ENCODE measurements at places on chromosomes 5 and 9.

GRCh38 chr5:112419164-112419985 is at the start of gene EPB41L4A:
Gene EPB41L4A, minus strand, starts transcription at chr5:112419277. Its CDS starts 238 bp downstream, at chr5:112419039.
- no peak for DNase-seq

- no peak for DNase-seq
Measured at GRCh38 chr9:118612201-118612600, 757.0 kb downstream of the BRINP1 start.

- no peak for DNase-seq
Measured at GRCh38 chr9:14238518-14238917, 75.4 kb downstream of the NFIB start.

GRCh38 chr9:111659691-111660090 is 1.7 kb upstream of the GNG10 start:
- no peak for DNase-seq

- DNase-seq, result no peak
Measured at GRCh38 chr9:4287886-4288588, 11.8 kb downstream of the GLIS3 start.

- DNase-seq, result no peak
Measured at GRCh38 chr9:136488247-136489214, 5.7 kb upstream of the SEC16A start.

DNA sequence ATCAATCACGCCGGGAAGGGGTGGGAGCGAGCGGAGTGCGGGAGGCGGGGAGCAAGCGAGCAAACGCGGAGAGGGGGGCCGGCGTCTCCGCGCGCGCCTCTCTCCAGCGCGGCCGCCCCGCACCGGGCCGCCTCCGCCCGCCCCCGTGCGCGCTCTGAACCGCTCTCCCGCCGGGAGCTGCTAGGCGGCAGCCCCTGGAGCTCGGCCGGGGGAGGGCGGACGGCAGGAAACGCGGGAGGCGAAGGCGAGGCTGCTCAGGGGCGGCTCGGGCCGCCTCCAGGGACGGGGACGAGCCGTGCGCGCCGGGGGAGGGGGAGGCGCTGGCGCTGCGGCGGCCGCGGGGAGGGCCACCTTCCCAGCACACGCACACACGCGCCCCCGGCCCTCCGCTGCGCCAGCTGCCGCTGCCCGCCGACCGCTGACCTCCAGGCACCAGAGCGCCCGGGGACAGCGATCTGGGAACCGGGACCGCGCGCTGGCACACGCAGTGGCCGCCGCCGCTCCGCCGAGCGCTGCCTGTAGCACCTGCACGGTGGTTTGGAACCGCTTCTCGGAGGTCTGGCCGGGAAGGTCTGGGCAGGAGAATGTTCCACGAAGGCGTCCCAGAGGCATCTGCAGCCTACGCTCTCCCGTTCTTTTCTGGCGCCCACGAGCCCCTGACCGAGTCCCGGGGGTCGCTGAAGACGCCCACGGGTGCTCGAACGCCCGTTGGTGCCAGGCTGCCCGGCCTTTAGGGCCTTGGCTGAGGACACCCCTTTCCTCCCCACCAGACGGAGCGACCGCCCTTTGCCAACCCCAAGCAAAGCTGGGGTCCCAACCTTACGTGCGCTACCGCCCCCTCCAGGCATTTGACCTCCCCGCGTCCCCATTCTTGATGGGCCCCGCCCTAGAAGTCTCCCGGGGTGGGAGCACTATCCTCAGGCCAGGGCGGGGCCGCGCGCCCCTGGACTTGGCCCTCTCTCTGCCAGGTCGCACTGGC is at the start of gene GABBR2:
Gene GABBR2 (minus strand): TSS at position 3 of the 979 bp plus-strand sequence. CDS start 198 bp downstream, outside the sequence.
- DNase-seq, result no peak

- no peak for DNase-seq
Measured at GRCh38 chr5:68818870-68819269, 274.9 kb upstream of the SLC30A5 start.

DNA sequence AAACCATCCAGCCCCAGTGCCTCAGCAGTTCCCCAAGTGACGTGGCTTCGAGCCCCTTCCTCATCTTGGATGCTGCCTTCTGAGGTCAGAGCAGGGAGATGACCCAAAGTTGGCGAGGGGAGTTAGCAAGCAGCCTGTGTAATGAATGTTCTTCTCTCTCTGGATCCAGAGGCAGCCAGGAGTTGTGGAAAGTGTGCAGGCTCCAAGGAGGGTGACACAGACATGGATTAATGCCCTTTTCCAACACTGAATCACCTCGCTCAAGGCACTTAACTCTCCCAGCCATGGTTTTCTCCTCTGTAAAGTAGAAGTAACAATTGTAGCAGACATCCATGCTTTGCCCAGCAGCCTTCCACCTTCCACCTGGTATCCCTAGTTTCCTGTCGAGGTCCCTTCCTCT is 64.6 kb upstream of the HAND1 start:
- no peak for DNase-seq

GRCh38 chr5:175281714-175282113 is 162.3 kb downstream of the DRD1 start:
- no peak for DNase-seq

DNA sequence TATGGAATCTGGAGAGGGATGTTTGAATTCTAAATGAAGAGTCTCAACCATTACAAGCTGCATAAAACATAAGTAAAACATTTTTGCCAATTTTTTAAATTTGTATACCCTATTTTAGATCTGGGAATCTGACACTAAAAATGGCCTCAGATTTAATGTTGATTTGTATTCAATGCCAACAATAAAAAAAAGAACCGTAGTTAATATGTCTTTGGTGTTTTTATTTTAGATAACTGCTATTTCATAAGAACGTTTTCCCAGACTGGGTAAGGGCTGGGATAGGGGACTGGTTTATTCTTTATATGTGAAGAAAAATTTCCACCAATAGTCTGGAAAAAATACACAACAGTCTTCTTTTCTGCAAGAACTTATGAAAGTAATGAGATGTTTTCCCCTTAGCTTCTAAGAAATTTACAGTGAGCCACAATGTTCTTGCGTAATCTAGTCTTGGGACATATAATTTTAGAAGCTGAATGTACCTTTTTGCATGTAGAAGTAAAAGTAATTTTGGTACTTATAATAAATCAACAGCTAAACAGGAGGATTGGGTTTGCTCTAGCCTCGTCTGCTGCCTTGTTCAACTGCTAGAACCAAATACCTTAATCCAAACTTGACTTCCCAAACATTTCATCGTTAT is 244.6 kb upstream of the EFNA5 start:
- DNase-seq, result no peak

DNA sequence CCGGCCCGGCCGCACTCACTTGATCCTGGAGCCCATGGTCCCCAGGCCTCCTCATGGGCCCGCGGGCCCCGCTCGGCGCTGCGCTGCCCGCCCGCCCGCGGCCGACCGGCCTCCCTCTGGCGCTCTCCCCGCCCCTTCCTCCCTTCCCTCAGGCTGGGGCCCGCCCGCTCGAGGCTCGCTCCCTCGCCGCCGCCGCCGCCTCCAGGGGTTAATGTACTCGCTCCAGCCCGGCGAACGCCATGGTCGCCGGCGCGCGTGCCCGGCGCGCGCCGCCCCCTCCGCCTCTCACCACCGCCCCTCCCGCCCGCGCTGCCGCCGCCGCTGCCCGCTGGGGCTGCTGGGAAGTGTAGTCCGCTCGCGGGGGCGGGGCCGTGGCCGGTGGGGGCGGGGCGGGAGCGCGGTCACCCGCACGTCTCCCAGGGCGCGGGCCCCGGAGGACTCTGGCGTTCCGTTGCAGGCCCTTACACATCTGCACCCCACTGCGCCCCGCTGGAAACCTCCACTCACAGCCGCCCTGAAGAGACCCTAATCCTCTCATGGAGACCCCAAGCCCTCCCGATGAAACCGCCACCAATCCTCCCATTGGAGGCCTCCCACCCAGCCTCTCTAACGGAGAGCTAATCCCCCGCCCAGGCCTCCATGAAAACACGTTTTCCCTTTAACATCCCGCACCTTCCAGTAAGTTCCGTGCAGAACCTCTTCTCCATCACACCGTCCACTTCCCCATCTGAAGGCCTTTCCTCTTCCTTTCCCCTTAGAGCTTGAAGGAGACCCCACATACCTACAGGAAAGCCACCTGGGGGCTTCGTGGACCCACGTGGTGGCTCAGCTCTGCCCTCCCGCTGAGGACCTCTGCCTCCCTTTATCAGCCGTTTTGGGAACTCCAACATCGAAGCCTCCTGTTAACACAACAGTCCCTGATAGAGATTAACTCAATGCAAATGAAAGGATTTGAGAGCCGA is at the start of gene DENND1A:
Gene DENND1A (minus strand): TSS at position 257 of the 962 bp plus-strand sequence. CDS start 221 bp downstream, at position 36.
- DNase-seq, result peak; percentile 50

DNA sequence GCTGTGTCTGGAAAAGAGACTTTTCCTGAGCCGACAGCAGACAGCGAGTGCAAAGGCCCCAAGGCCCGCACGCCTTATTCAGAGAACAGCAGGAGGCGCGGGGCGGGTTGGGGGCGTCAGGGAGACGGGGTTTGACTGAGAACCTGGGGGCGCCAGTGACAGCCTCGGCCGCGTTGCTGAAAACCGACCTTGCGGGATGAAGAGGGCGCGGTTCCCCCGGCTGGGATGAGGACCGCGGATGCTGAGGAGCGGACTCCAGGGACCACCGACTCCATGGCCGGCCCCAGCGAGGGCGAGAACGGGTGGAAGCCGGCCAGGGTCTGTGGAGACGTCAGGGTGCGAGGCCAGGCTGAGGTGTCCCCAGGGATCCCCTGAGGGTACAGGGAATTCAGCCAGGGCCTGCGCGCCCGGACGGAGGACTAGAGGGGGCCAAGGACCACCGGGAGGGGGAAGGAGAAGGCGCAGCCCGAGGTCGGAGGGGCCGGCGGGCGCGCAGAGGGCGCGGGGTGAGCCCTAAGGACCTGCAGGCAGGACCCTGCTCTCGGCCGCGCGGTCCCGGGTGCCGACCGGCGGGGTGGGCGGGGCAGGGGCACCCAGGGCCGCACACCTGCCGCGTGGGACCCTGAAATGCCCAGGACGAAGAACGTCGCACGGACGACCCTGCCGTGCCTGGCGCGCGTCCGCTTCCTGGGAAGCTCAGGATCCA is 837 bp upstream of the AHRR start:
- no peak for DNase-seq

DNA sequence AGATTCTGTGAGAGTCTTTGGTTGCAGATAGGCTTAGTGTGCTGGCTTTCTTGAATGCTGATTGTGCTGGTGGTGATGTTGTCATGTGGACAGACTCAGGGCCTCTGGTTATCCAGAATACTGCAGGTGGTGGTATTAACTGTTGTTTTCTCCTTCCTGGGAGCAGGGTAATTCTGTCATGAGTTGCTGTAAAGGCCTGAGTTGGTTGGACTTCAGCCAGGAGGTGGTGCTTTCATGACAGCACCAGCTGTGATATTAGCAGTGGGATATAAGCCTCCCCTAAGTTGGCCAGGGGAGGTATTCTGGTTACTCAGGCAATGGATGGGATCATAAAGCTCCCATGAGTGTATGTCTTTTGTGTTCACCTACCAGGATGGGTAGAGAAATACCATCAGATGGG is 16.4 kb upstream of the RNF180 start:
- DNase-seq, result no peak

- DNase-seq, result peak; percentile 29
Measured at GRCh38 chr9:108934323-108934893, at the start of gene ABITRAM. Gene ABITRAM, plus strand, starts transcription at chr9:108934400. Its CDS starts 87 bp downstream, at chr9:108934487.

- DNase-seq, result no peak
Measured at GRCh38 chr9:32260151-32260862, 124.1 kb upstream of the ACO1 start.

- no peak for DNase-seq
Measured at GRCh38 chr5:142906863-142907671, 136.9 kb downstream of the ARHGAP26 start.

DNA sequence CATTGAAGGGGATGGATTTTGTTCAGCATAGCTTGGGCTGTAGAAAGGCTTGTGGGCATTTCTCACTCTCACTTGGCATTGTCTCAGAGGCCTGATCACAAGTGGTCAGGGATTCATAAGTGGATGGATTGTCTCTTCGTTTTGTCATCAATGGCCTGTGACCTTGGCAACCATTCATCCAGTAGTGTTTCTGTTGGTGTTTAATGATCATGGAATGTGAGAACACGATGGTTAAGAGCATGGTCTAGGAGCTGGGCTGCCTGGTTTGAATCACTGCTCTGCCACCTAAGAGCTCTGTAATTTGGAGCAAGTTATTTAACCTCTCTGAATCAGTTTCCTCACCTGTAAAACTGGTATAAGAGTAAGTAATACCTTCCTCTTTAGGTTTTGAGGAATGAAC is 430.1 kb upstream of the MEF2C start:
- no peak for DNase-seq

DNA sequence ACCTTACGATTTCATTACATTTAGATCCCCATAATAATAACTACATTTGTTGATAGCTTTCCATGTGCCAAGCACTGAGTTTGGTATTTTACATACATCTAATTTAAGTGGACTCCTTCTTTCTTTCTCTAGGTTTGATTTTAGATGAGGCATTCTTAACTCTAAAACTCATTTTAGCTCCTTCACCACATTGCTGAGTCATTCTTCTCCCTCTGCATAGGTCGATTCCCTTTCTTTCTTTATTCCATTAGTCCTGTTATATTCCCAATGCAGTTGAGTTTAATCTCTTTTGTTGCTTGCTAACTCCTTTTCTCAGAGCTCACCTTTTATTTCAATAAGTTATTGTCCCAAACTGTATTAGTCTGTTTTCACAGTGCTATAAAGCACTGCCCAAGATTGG is 329.8 kb downstream of the TAF11L14 start:
- DNase-seq, result no peak

DNA sequence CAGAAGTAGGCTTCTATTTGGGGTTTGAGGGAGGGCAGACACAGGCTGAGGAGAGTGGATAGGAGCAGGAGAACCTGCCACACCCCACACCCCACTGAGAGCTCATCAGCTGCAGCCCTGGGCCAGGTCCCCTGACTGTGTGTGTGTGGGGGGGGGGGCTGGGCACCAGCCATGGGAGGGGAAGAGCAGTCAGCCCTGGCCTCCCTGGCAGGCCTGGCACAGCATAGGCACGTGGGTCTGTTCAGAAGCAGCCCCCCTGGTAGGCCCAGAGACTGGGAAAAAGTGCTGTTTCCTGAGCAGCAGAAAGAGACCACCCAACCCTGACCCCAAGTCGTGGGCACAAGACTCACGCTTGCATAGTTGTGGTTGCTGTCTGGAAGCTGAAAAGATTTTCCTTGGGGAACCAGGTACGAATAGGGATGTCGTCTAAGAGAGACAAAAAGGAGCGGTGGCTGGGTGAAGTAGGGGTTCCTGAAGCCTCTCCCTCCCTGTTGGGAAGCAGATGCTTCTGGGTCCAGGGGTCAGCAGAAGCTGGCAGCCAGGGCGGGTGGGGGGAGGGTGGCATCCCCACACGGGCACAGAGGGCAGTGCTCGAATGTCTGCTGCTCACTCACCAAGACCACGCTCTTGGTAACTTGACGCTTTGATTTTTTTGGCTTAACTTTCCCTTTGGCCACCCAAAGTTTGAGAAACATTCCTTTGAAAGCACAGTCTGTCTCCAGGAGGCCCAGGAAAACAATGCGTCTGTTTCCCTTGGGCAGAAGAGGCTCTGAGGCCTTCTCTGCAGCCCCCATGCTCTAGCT is 2.9 kb downstream of the NSMF start:
- DNase-seq, result no peak

- DNase-seq, result no peak
Measured at GRCh38 chr5:108762660-108763059, 15.0 kb downstream of the FER start.
